A549 treated with AZD2906 at 1 μM for 4 hours (cell line): ENCODE measurements at places on chromosomes 3 and 15. TPM values are rescaled to one million over a fixed set of nuclear protein-coding genes. Genes with fewer than 3 reads are reported as not detected.

The ACSBG1 gene
- 0.10 to 0.48 TPM (median 0.26 TPM) in 5 replicates for total RNA-seq

The FBXL2 gene
- total RNA-seq: 6.9 to 8.0 TPM (median 7.5 TPM) in 5 replicates

The COL8A1 gene
- total RNA-seq: not detected in 5 replicates

The PLSCR2 gene
- 0.09 to 0.16 TPM in 2 of 5 replicates, not detected in the others for total RNA-seq

The NR2F2 gene
- total RNA-seq: 18.5 to 24.5 TPM (median 21.9 TPM) in 5 replicates

The NLGN1 gene
- not detected in 5 replicates for total RNA-seq

The ZKSCAN7 gene
- not detected in 5 replicates for total RNA-seq

The TUSC2 gene
- total RNA-seq: 24.6 to 42.8 TPM (median 35.7 TPM) in 5 replicates

The EPHA3 gene
- total RNA-seq: not detected in 5 replicates

The ISLR2 gene
- 0.10 to 0.31 TPM (median 0.13 TPM) in 5 replicates for total RNA-seq

The SKOR1 gene
- total RNA-seq: 0.03 to 0.08 TPM (median 0.05 TPM) in 4 of 5 replicates, not detected in the other

The DLEC1 gene
- total RNA-seq: 0.02 to 0.09 TPM (median 0.06 TPM) in 4 of 5 replicates, not detected in the other

The DUSP7 gene
- total RNA-seq: 19.0 to 20.8 TPM (median 20.0 TPM) in 5 replicates

The ZNF662 gene
- not detected in 5 replicates for total RNA-seq

The CAV3 gene
- 0.16 TPM in 1 of 5 replicates, not detected in the others for total RNA-seq

The SUCNR1 gene
- total RNA-seq: 0.07 to 0.18 TPM (median 0.09 TPM) in 5 replicates

The SNTN gene
- not detected in 5 replicates for total RNA-seq

The DPP8 gene
- 20.5 to 28.2 TPM (median 25.2 TPM) in 5 replicates for total RNA-seq

The CCR8 gene
- total RNA-seq: not detected in 5 replicates
